Mammary epithelial cell (primary cell): ENCODE measurements at places on chromosomes 3 and 15.

- no peak for DNase-seq
Measured at GRCh38 chr3:59775106-59775505, 725.3 kb upstream of the CFAP20DC start.

GRCh38 chr15:57589754-57590153 lies 1.9 kb upstream of the MYZAP start:
- no peak for DNase-seq

GRCh38 chr3:132433121-132433520 lies 15.8 kb downstream of the DNAJC13 start:
- DNase-seq = no peak

- DNase-seq = peak; percentile 14
Measured at GRCh38 chr3:139794469-139795265, 116.9 kb upstream of the NMNAT3 start.

- DNase-seq = no peak
Measured at GRCh38 chr15:99706557-99707303, 26.5 kb downstream of the LYSMD4 start.

DNA sequence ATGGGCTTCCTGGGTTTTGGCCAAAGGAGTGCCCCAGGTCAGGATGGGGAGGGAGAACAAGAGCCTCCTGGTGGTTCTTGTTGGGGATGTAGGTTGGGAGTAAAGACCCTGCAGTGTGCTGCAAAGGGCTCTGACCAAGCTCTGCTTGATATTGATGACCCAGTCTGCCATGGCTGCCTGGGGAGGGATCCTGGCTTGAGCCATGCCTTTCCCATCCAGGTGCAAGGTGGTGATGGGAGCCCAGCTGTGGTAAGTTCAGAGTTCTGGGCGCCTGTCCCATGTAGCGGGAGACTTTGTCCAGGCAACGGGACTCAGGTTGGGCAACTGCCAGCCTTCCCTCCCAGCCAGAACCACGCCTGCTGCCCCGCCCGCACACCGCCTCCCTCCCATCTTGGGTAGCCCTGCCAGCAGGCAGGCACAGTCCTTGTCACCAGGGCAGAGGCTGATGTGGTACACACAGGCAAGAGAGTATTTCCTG lies 2.6 kb downstream of the GNAI2 start:
- peak; percentile 62 for DNase-seq

DNA sequence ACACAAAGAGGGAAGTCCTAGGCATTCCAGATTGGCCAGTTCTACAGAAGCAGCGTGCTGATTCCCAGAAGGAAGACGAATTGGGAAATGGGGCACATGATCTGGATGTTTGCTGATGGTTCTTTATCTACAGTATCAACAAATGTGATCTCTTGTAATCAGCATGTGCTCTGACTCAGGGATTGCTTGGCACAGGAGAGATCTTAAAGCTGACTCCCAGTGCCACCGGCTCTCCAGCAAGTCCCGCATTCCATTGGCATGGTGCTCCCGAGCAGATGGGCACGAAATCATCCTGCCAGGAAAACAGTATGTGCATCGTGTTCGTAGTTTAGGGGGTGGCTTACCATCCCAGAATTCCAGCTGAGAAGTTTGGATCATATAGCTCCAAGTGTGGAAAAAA lies 259.9 kb upstream of the NR2F2 start:
- DNase-seq = peak; percentile 9

DNA sequence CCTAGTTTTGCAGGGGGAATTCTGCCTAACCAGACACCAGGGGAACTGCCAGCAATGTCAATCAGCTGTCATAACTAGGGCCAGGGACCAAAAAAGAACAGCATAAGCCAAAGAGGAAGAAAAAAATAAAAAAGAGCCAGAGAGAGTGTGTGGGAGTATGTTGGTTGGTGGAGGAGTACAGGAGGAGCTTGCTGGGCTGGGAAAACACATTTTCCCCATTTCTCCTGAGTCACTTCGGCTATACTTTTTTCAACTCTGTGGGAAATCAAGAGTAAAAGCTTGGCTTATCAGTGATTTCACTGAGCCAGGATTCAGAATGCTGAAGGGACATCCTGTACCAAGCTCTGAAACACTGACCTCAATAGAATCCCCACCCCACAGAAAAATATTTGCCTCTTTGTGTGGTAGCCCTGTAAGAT lies 144.7 kb upstream of the DPH6 start:
- peak; percentile 32 for DNase-seq

DNA sequence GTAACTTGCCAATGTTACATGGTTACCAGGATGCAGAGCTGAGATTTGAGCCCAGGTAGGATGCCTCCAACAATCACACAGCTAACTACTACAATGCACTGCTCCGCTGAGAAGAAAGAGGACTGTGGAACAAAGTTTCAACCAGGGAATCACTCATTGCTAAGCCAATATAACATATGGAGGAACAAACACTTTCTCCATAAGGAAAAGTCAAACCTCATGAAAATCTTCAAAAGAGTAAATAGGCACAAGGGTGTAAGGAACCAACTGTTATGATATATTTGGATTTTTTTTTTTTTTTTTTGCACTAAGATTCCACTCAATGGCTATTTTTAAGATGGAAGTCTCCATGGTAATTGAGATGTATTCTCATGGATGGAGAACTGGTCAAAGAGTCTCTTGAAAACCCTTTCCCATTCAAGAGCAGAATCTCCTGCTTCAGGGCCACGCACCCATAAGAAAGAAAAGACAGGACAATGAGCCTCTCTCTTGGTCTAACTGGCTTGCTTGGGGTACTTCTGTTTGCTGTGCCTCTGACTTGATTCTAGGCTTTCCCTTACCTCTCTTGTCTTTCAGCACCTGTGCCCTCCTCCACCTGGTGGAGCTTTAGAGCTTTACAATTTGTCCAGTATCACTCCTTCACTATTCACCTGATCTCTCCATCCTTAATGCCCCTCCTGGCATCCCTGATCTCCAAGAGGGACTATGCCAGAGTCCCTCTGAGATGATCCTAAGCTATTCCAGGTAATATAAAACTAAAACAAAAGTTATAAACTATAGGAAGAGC lies 252.8 kb downstream of the NTRK3 start:
- DNase-seq = peak; percentile 5

- no peak for DNase-seq
Measured at GRCh38 chr3:44576613-44577012, 8.2 kb upstream of the ZNF660 start.

- no peak for DNase-seq
Measured at GRCh38 chr3:141643391-141643790, 94.7 kb upstream of the RNF7 start.

DNA sequence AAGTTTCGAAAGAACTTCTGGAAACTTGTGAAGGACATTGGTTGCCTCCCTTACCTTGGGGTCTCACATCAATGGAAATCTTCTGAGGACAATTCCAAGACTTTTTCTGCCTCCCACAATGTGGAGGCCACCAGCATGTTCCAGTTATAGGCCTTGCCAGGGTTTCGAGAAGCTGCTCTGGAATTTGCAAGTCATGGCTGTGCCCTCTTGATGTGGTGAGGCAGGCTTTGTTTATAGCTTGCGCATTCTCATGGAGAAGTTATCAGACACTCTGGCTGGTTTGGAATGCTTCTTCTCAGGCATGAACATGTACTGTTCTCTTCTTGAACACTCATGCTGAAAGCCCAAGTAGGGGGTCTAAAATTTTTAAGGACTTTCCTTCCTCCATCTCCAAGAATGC lies 4.1 kb downstream of the CXCR6 start:
- DNase-seq = no peak

GRCh38 chr15:70146162-70146561 lies 48.4 kb upstream of the TLE3 start:
- DNase-seq = no peak

DNA sequence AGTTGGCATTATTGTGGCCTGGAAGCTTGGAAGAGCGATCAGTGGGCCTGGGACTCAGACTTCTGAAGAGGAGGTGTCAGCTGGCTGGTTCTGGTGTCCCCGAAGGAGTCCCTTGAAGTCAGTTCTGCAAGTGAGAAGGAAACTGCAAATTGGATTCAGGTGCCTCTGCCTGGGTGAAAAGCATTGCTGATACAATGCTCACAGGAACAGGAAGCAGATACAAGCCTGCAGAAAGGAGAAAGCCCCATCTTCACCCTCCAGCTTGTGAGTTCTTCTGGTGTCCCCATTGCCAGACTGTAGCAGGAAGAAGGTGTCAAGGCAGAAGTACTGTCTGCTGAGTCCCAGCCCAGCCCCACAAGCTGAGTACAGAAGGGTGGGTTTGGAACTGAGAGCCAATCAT lies 271.3 kb downstream of the PLOD2 start:
- DNase-seq = no peak

GRCh38 chr15:77457905-77458265 lies 37.2 kb downstream of the HMG20A start:
- DNase-seq = no peak

DNA sequence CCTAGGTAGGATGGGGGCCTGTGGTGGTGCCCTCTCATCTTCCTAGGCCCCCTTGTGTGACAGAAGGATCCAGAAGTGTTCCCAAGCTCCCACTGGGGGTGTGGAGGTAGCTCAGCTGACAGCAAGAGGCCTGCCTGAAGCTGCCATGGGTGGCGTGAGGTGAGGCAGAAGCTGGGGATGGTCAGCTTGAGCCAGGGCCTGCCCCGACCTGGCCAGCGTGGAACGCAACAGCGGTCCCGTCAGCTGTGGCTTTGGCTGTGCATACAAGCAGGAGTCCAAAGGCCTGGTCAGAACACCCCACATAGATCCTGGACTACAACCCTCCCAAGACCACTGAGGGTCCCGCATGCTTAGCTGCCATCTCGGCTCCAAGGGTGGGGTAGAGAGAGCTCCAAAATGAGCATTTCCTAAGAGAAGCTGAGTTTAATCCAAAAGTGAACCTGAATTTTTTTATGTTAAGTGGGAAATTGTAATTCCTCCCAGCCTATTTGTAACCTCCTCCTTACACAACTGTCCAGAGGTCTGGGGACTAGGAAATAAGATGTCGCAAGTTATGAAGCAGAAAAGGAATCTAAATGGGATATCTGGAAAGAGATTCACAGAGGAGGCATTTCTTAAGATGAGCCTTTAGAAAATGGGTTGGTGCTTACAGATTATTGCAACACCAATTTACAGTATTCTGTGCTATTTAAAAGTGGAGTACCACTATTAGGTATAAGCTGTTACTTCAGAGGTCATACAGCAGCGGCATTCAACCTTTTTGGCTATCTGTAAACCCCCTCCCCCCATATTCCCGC lies 9.9 kb upstream of the PLA2G4D start:
- DNase-seq = no peak

DNA sequence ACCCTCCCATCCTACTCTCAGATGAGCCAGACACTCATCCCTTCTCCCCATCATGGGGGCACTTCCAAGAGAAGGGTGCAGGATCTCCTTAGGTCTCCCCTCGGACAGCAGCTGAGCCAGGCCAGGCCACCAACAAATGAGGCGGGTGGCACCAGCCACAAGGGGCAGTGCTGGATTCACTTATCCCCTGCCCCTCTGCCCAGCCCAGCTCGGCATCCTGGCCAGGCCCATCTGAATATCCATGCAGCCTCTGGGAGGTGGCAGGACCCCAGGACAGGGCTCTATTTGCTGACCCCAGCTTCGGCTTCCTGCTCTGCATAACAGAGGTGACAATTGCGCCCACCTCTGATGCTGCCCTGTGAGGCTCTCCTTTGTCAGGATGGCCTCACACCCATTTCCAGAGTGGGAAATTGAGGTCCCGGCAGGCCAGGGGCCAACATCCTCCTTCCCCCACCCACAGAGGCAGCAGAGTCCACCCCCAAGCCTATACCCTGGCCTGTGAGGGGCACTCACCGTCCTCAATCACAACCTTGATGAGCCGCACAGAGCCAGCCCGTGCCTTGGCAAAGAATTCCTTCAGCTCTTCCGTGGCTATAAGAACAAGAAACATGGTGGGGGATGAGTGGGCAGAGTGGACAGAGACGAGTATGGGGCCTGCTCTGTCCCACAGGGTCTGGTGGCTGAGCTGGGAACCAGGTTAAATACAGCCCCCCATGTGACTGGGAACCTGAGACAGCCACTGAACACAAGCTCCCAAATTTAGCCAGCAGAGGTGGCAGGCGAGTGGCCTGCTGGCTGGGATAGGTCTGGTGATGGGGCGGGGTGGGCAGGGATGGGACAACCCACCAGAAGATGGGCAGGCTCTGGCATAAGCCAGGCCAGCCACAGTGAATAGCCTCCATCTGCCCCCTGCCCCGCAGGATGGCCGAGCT lies 4.2 kb downstream of the TWF2 start:
- DNase-seq = no peak

DNA sequence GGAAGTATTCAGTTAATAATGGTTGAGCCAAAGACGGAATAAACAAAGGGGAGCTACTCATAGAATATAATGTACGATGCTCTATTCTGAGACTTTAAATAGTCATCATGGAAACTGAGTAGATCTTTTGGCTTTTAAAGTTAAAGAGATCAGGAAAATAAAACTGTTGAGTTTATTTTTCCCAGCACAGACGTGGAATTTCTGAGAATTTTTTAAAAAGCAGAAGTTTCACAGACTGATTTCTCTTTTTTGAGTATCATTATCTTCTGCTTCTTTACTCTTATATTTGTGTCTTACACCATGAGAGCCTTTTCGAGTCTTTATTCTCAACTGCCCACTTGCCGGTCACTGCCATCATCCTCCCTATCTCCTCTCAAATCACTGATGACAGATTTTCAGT lies 13.2 kb downstream of the P2RY14 start:
- DNase-seq = no peak

DNA sequence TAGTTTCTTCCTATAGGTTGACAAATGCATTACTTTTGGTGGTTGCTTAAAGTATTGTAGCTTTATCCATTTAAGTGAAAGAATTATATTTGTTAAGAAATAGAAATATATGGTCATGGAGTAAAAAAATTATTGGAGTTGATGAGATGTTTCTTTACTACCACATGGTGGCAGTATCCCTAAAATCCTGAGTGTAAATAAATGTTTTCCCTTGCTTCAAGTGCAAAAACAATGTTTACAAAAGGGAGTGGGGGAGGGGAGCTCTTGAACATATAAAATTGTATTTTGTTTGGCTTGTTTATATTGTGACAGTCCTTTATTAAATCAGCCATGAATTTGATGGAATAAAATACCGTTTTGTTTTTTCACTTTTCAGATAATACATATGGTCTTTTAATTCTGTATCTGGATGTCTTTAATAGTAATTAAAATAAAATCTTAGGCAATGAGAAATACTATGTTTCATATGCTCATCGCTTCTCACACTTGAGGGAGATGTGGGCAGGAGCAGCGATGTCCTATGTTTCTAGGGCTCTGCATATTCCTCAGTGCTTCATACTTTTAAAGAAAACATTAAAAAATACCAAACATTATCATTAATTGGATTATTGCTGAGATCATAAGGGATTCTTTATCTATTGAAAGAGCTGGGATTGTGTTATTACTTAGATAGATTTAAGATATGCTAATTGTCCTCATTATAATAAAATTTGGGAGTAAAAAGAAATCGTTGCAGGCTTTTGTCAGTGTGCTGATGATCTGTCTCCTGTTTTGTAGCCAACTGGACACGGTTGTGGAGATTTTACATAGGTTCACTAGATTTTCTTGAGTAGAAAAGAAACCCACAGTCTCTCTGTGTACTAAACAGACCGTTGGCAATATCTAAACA lies 349.7 kb downstream of the TUSC7 start:
- no peak for DNase-seq

GRCh38 chr15:101042320-101042719 lies 123.2 kb downstream of the LRRK1 start:
- DNase-seq = no peak

GRCh38 chr3:188911026-188911850 lies 260.5 kb upstream of the TPRG1 start:
- no peak for DNase-seq

- peak; percentile 39 for DNase-seq
Measured at GRCh38 chr3:43296565-43296964, 10.2 kb downstream of the SNRK start.
